ENCODE measurements at places on chromosomes 6 and 20. TPM values are rescaled to one million over a fixed set of nuclear protein-coding genes. Genes with fewer than 3 reads are reported as not detected.

TNFRSF21 gene
- 13.9 TPM for total RNA-seq

DPPA5 gene
- not detected for total RNA-seq

SLC22A16 gene
- 0.35 TPM for total RNA-seq

SCAND1 gene
- 36.5 TPM for total RNA-seq

HLA-DQB1 gene
- 1.9 TPM for total RNA-seq

ETV7 gene
- 0.22 TPM for total RNA-seq

GGTLC1 gene
- total RNA-seq, result 0.28 TPM

DLL1 gene
- 14.6 TPM for total RNA-seq

ZNF311 gene
- 0.19 TPM for total RNA-seq

RUNX2 gene
- total RNA-seq, result 0.22 TPM

FRS3 gene
- 4.5 TPM for total RNA-seq

AIF1 gene
- 7.5 TPM for total RNA-seq

- no peak for DNase-seq
These were observed 14.4 kb downstream of the KPNA5 start for GRCh38 chr6:116695401-116695800.

DNA sequence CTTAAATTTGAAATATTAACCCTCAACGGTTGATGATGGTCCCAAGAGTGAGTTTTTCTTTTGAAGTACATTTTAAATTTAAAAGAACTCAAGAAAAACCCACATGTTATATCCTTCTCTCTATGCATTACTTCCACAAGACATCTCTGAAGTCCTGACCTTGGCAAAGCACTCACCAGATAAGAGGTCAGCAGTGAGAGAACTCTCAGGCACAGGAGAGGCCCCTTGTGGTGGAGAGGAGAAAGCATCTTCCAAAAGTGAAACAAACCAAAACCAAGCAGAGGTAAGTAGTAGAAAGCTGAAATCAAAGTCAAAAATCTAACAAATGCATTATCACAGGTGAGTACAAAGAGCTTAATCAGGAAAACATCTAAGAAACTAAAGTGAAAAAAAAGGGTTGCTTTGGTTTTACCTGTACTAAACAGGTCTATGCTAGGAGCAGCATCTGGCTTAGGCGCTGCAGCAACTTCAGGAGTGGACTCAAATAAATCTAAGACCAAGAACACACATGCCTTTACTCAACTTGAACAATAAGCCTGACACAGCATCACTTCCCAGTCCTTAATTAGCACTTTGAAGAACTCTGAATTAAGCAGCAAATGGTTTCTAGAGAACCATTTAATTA, 80.5 kb downstream of the PRSS35 start:
- no peak for DNase-seq

GRCh38 chr6:43644940-43645612, at the start of gene RSPH9:
Gene RSPH9 (plus strand): TSS chr6:43645036. CDS start chr6:43645099, 63 bp downstream.
- DNase-seq, result peak; percentile 48

DNA sequence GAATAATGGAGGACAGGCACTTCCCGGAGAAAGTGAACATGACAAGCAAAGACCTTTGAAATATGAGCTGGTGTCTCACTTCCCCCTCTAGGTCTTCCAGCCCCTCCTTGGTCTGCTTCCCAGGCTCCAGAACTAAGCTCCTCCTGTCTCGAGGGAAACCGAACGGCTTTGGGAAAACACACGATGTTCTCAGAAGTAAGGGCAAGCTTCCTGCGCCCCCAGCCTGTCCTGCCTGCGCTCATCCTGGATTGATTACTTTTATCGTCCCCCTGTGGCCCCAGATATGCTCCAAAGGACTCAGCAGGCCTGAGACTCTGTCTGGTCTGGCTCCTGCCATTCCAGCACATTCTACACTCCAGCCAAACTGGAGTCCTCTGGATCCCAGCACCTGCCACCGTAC, 83.4 kb downstream of the ZNF217 start:
- no peak for DNase-seq

DNA sequence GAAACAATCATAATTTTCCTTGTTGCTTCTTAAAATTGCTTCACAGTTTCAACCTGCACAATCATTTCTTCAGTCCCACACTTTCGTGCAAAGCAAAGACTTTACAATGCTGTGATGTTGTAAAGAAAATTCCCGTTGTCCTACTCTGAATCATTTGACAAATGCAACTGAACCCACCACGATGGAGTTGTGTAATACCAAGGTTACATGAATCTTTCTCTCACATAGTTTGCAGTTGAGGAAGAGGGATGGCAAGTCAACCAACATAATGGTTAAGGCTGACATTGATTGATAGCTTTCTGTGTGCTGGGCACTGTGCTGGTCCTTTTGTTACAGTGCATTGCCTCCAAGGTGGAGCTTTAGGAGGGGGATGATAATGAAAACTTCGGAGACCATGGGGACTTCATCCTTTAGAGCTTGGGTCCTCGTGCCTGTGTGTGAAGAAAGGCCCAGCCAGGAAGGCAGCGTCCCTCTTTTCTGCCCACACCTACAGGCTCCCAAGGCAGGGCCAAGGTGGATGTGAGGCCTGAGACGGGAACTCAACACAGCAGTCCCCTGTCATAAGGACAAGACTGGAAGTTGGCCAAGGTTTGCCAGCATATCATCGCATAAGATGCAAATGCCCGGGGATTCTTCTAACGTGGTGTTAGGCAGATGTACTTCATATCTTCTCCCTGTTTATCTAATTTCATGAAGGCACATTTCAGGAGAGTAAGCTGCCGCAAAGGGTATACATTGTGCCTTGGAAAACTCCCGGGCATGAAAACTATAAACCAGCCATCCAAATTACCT, 96.9 kb downstream of the LY86 start:
- no peak for DNase-seq

DNA sequence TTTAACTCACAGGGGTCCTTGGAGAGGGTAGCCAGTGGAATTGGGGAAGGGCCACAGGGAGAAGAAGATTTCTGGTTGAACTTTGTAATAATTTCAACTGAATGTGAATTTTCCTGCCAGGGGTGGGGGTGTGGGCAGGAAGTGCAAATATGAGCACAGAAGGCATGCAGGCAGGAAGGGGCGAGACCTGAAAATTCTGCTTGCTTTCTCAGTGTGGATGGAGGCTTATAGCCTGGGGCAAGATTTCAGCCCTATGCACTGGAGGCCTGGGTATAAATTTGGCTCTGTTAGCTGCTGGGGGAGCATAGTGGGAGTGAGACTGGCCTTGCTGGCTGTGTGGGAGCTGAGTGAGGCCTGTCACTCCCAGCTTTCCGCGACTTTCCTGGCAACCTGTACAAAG, 54.4 kb downstream of the PERP start:
- DNase-seq, result no peak

GRCh38 chr20:25072226-25072811, 9.6 kb downstream of the VSX1 start:
- no peak for DNase-seq

- DNase-seq, result no peak
These were observed 104.8 kb downstream of the FLRT3 start for GRCh38 chr20:14232650-14233049.

- no peak for DNase-seq
These were observed 128.5 kb downstream of the LAMP5 start for GRCh38 chr20:9642882-9643281.

- DNase-seq, result no peak
These were observed 462.3 kb downstream of the CDC5L start for GRCh38 chr6:44849806-44850205.

- DNase-seq, result peak; percentile 60
These were observed 686 bp downstream of the COL12A1 start for GRCh38 chr6:75204959-75205775.

DNA sequence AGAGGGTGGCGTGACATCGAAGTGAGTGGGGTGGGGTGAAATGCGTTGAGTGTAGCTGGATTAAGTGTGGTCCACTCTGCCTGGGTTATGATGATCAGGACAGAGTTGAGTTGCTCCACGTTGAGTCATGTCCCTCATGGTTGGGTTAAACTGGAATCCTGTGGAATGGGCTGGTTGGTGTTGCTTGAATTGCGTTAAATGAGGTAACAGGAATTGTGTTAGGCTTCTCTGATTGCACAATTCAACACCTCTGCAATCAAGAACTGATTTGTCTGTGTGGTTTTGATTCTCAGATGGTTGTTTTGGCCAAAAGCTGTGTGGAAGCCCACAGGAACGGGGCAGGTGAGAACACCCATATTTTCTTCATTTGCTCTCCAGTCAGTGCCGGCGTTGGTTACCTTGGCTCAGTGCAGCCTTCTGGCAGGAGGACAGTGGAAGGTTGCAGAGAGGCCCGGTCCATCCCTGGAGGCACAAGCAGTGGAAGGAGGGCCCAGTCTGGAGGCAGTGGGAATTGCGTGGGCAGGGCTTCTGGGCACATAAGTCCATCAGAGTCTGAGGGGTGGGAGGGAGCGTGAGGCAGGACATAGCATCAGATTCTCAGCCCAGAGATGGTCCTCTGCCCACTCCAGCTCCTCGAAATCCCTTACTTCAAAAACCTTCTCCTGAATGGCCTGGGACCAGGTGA, 11.6 kb downstream of the NOTCH4 start:
- no peak for DNase-seq

GRCh38 chr20:1867495-1868260, 27.5 kb upstream of the SIRPA start:
- DNase-seq, result no peak

GRCh38 chr6:37538107-37538506, 38.4 kb upstream of the CCDC167 start:
- no peak for DNase-seq

- DNase-seq, result peak; percentile 69
These were observed 59.8 kb downstream of the NEDD9 start for GRCh38 chr6:11172501-11173327.

- DNase-seq, result no peak
These were observed 211.4 kb upstream of the TSHZ2 start for GRCh38 chr20:52760791-52761190.

DNA sequence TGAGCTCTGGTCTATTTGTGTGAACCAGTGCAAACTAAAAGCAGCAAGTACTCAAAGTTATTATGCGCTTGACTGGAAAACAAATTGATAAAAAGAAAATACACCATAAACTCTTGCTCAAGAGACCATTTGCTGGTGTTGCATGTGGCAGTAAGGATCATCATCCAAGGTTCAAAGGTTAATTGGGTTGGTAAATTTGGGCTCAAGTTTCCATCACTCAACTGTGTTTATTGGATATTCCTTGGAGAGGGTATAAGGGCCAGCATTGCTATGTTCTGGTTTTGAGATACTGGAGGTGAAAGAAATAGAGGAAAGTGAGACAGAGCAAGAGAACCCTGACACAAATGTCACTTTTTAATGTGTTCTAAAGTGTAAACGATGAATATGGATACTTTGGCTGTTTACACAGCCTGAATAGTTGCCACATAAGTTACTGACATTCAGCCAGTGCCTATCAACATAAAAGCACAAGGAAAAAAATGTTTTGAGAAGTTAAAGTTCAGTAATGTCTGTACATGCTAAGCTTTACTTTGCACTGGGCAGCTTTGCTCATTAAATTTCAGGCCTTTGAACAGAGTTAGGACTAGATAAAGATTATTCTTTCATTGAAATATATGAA, 736.1 kb downstream of the HDGFL1 start:
- no peak for DNase-seq

GRCh38 chr6:4805553-4806336, 29.5 kb downstream of the CDYL start:
- peak; percentile 74 for DNase-seq

DNA sequence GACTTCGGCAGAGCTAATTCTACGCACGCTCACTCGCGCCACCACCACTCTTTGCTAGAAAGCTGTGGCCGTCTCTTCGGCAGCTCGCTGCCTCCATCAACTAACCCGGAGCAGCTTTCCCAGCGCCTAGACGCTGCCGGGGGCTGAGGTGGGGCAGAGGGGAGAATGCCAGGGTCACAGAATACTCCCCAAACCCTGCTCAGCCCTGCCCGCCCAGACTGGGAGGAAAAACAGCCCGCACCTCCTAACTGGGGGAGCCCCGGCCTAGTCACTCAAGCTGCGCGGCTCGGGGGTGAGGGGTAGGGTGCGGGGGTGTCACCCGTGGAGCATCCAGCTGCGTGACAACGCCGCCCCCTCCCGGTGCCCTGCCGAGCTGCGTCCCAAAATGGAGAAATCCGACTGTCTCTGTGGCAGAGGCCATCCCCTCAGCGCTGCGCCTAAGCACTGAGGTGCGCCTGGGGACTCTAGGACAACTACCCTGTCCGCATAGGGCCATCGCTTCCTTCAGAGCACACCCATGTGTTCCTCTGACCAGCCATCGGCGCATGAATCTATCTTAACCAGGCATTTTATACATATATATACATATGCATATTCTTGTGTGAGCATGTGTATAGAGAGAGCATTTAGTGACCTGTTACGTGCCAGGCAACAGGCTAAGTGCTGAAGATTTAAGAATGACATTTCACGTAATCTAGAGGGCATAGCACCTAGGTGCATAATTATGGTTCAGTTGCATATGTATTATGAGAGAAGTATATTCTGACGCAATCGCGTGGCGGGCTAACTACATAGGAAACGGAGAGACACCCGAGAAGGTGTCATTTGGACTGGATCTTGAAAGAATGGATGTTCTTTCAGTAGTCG, 1.5 kb upstream of the TENT5A start:
- DNase-seq, result peak; percentile 90

- no peak for DNase-seq
These were observed 48.3 kb downstream of the PROKR2 start for GRCh38 chr20:5268449-5268848.

- DNase-seq, result no peak
These were observed 22.4 kb upstream of the RALY start for GRCh38 chr20:33971147-33971975.

- DNase-seq, result no peak
These were observed 11.8 kb downstream of the GSTA4 start for GRCh38 chr6:52983159-52983848.

DNA sequence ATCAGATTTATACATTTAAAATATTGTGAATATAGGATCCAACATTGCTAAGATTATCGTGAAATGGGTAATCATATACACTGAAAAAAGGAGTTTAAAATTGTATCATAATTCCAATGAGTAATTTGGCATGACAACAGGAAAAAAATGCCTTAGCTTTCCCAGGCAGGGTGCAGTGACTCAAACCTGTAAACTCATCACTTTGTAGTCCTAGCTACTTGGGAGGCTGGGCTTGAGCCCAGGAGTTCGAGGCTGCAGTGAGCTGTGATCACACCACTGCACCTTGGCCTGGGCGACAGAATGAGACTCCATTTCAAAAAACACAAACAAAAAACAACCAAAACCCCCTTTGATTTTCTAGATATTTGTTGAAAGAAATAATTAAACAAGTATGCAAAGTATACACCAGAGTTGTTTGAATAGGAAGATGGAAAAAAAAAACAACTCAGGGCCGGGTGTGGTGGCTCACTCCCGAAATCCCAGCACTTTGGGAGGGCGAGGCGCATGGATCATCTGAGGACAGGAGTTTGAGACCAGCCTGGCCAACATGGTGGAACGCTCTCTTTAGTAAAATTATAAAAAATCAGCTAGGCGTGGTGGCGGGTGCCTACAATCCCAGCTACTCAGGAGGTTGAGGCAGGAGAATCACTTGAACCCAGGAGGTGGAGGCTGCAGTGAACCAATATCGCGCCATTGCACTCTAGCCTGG, 98.7 kb downstream of the TRERF1 start:
- no peak for DNase-seq

DNA sequence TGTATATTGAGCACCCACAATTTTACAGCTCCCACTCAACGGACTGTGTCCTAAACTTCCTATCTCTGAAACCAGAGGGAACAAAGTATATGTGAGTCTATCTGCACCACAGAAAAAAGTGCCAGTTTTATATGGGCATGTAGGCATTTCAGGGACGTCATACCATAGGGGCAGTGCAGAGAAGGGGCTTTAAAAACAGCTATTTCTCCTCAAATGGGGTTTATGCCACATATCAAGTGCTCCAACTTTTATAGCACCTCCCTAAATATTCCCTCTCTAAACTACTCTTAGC, 28.9 kb upstream of the ASF1A start:
- DNase-seq, result no peak

GRCh38 chr6:51743999-51744398, 343.4 kb downstream of the PKHD1 start:
- no peak for DNase-seq

GRCh38 chr6:23505026-23505425, 621.0 kb upstream of the NRSN1 start:
- no peak for DNase-seq

Measured in pancreas (tissue), 10 donors.